NCI-H187 (cell line): ENCODE measurements at places on chromosomes 11 and 22.

DNA sequence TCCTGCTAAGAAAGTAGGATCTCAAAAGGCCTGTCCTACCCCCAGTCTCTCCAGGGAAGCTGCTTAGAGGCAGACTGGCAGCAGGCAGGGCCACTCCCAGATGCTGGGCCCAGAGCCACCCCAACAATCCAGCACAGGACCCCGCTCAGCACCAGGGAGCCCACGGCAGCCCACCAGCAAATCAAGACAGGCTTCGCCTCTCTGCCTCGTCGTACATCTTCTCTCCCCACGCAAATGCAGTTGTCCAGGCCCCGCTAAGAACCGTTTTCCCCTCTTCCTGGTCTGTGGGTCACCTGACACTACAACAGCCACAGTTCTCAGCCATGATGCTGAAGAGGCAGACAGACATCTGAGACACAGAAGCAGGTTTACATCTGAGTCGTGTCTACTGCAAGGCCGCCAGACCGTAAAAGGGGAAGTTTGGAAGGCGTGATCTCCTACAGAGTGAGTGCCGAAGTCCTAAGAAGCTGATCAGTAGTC, 51.1 kb downstream of the IGSF9B start:
- no peak for DNase-seq

DNA sequence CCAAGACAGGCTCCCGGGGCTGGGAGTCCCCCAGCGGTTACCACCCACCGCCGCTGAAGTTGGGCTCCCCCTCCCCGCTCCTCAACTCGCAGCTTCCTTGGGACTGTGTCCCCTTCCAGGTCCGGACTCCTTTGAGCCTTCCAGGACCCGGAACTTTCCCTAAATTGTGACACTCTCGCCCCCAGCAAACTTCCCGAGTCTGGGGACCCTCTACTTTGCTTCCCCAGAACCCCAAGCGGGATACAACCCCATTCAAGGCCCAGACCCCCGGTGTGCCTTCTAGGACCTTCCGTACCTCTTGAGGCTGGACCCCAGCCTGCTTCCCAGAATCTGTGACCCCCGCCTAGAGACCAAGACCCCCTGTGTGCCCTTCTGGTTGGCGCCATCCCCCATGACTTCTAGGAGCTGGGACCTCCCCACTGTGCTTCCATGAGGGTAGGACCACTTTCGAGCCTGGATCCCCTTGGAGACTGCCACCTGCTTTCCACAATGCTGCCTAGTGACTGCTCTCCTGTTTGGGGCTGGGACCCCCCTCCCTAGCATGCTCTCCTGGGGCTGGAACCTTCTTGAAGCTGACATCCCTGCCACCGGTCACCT, 587 bp downstream of the MYRF start:
- no peak for DNase-seq

DNA sequence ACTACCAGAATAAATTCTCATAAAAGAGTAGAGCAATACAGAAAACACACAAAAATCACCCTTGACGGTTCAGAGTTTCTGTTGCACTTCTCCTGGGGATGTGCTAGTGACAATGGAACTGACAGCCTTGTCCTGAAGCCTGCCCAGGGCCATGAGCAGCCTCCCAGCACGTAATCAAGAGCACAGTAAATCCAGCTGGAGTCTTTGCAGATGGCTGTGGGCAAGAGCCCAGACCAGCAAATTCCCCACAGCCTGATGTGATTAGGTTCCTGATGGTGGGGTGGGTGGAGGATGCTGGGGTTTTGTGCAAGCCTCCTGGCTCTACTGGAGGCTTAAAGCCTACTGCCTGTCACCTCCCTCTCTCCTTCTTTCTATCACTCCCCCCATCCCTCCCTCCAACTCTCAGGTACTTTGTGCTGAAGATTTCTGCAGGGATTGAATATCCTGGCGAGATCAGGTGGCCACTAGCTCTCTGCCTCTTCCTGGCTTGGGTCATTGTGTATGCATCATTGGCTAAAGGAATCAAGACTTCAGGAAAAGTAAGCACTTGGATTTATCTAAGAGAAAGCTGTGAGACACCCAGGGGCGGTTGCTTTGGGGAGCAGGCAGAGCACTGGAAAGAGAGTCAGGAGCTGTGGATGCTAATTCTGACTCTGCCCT, 18.1 kb downstream of the SLC6A5 start:
- DNase-seq, result no peak

DNA sequence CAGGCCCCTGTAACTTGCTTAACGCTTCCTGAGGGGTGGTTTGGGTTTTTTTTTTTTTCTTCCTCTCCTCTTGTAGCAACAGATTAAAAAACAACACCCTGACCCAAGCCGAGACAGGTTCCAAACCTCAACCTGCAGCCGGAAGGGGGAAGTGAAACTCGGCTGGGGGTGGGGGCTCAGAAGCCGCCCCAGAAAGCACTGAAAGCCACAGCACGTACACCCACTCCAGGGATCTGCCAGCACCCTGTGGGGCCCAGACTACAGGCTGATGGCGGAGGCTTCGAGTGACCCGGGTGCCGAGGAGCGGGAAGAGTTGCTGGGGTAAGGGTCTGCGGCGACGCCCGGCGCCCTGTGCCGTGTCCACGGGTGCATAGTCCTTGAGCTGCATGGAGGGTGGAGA, at the start of gene LSP1:
Gene LSP1, plus strand, starts transcription at position 208 of the 400 bp plus-strand sequence. Its CDS starts 61 bp downstream, at position 269.
- no peak for DNase-seq

DNA sequence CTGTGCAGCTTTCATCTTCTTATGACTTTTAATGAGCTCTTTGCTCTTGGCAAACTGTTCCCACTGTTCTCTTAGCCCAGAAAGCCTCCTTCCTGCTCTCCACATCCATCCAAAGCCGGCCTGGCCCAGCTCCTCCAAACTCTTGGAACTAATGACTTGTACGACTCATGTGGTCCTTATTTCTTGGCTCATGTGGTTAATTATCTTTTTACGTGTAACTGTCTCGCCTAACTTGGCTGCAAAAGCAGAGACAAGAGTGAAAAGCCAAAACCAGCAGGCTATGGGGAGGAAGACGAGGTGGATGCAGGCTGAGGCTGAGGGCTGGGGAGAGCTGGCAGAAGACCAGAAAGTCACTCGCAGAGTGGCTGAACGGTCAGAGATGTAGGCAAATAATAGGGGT, 5.5 kb downstream of the CSNK2A3 start:
- no peak for DNase-seq

DNA sequence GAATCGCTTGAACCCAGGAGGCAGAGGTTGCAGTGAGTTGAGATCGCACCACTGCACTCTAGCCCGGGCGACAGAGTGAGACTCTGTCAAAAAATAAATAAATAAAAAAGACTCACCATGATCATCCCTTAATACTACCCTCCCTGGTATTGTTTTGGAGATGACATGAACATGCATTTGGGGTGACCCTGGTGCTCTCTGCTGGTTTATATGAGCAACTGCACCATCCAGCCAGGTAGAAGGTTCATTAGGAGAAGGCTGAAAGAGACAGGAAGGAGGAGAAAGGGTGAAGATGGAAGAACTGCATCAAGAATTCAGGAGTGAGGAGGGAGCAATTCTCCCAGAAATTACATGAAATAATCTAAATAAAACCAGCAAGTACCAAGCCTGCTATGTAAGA, 37.8 kb downstream of the SLC5A1 start:
- no peak for DNase-seq

DNA sequence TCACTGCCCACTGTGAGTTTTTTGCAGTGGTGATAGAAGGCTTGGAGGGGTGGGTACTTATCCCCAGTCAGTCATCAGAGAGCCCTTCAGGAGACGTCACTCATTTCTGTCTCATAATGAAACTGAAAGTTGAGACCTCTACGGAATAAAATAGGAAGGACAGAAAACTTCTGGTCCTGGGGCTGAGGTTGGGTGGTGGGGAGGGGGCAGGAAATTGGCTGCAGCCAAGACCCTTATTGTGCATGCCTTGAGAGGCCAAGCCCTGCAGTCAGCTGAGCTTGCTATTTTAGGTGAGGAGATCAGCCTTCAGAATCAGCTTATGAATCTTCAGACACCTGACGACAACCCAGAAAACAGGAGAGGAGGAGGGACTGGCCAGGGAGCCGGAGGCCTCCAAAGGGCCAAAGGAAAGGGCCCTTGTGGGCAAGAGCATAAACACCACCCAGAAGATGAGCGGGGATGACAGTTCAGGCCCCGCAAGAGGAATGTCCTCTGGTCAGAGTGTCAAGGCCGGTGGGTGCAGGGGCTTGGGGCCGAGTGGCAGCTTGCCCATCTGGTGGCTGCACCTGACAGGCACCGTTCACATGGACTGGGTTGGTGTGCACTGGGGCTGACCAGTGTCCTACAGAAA, 17.9 kb upstream of the ADA2 start:
- no peak for DNase-seq

GRCh38 chr22:32475468-32476010, 928 bp downstream of the FBXO7 start:
- no peak for DNase-seq

DNA sequence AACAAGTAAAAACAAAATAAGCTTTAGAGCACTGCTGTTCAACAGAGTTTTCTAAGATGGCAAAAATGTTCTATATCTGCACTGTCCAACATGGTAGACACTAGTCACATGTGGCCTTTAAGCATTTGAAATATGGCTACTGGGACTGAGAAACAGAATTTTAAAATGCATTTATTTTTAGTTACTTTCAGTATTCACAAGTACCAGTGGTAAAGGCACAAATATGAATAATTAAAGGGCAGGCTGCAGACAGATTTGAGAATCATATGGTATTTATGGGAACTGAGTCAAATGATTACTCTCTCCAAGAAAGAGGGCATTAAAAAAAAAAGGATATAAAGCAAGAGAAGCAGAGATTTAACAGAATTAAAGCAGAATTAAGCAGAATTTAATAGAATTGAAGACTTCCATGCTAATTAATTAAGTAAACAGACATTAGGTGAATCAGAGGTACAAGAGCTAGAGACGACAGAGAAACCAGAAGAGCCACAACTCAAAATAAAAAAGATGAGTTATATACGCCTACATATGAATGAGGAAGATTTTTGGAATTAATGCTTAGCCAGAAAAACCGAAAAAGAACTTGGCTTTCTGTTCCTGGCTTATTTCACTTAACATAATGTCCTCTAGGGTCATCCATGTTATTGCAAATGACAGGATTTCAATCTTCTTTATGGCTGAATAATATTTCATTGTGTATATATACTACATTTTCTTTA, 160.4 kb downstream of the ATG16L2 start:
- DNase-seq, result no peak

GRCh38 chr11:28965819-28966218, 857.6 kb downstream of the METTL15 start:
- no peak for DNase-seq

GRCh38 chr11:29310725-29311342, 706.0 kb downstream of the KCNA4 start:
- DNase-seq, result no peak

DNA sequence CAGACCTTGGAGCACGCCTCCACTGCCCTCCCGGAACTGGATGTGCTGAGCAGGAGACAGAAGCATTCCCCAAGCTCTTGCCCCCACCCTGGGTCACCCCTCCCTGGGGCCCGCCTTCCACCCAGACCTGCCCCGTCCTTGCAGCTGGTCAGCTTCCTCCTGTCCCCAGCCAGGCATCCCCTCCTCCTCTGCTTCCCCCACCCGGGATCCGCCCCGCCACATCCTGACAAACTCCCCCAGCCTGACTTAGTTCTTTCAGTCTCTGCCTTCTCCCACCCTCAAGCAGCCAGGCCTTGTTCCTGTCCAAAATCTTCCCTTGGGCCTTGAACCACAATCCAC, 1.1 kb upstream of the PLXNB2 start:
- DNase-seq, result no peak

DNA sequence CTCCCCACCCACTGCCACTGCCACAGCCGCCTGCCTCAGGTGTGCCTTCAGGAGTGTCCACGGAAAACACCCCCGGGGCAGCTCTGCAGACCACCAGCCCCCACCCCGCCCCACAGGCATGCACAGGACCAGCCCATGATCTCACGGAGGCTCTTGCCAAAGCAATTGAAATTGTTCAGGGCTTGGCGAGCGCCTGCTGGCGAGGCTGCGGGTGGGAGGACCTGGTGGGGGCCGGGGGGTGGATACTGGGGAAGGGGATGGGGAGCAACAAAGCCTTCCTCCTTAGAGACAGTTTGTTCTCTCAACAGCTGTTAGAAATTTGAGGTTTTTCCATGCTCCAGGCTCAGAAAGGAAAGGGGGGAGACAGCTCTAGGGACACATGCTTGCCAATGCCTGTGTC, 274.7 kb downstream of the MN1 start:
- DNase-seq, result no peak

GRCh38 chr11:12259956-12260355, 117.4 kb upstream of the PARVA start:
- DNase-seq, result no peak

GRCh38 chr11:2142762-2143202, 3.6 kb upstream of the IGF2 start:
- DNase-seq, result no peak

DNA sequence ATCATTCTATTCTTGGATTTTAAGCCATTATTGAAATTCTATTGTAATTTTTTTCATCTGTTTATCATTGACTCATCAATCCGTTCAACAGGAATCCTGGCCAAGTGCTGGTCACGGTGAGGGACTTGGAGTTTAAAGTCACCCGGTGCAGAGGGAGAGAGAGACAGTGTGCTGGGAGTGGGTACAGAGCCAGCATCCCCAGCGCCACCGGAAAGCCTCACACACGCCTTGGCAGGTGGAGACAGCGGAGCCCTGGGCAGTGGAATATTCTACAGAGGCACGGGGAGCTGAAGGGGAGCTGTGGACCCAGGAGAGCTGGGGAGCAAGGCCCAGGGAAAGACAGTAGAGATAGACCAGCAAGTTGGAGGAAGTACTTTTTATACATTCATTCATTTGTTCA, 787.6 kb downstream of the BRD1 start:
- DNase-seq, result no peak

DNA sequence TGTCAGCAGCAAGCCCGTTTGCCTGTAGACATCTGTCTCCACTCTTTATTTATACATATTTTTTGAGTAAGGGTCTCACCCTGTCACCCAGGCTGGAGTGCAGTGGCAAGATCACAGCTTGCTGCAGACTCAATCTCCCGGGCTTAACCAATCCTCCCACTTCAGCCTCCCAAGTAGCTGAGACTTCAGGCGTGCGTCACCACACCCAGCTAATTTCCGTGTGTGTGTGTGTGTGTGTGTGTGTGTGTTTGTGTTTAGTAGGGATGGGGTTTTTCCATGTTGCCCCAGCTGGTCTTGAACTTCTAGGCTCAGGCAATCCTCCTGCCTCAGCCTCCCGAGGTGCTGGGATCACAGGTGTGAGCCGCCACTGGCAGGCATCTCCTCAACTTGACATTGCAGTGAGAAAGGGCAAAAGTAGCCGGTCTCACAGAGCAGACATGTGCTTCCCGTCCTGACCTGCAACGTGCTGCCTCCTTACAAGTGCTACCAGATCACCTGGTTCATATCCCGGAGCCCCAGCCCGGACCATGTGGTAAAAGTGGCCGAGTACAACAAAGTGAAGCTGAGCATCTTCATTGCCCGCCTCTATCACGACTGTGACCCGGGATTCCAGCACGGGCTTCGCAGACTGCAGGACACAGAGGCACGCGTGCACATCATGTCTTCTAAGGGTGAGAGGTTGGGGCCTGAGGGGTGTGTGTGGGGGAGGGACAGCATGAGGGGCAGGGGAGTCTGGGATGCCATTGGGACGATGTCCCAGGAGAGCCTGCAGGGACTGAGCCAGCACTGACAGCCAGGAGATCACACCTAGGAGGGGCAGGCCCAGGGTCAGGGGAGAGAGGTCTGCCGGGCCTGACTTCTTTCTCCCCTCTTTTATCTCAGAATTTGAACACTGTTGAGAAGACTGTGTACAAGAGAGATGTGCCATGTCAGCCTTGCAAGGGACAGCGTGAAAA, 5.6 kb upstream of the APOBEC3H start:
- DNase-seq, result no peak

GRCh38 chr11:130689222-130689908, 226.9 kb downstream of the SNX19 start:
- DNase-seq, result no peak

- DNase-seq, result no peak
Measured at GRCh38 chr11:77819921-77820564, 479 bp downstream of the RSF1 start.
